ENCODE measurements at places on chromosomes 5 and 9.

- DNase-seq = no peak
Observed at GRCh38 chr9:100052375-100052774, 46.4 kb downstream of the ERP44 start.

GRCh38 chr5:17326600-17327037 is 109.2 kb downstream of the BASP1 start:
- no peak for DNase-seq

DNA sequence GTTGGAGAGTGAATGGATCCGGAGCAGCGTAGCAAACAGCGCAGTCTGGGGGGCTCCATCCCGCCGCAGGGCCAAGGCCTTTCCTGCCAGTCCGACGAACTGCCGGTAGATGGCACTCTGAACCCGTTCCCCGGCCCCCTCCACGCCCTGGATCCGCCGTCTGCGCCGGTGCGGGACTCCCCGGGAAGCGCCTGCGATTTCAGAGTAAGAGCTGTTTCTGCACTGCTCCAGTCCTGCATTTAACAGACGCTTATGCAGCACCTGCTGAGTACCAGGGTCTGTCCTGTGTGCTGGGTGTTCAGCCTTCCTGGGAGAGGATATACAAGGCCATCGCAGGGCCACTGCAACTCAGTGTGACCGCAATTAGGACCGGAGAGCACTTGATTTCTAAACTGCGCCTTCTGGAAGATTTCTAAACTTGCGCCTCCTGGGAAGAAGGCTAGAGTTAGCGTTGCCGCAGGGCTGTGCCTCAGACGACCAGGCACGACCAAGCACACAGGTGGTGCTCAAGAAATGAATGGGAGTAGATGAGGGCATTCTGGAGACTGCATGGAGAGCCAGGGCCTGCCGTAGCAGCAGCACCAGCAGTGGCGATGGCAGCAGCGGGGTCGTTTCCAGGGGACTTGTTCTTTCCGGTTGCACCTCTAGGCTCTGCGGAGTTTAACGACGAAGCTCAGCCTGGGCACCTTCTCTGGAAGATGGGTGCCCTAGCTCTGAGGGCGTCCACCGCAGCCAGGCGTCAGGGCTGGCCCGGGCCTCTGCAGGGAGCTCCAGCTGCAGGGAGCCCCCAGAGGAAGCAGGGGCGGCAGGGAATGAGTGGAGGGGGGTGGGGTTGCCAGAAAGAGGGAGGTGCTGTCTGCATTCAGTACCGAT is 14.3 kb upstream of the TIFAB start:
- peak; percentile 59 for DNase-seq

DNA sequence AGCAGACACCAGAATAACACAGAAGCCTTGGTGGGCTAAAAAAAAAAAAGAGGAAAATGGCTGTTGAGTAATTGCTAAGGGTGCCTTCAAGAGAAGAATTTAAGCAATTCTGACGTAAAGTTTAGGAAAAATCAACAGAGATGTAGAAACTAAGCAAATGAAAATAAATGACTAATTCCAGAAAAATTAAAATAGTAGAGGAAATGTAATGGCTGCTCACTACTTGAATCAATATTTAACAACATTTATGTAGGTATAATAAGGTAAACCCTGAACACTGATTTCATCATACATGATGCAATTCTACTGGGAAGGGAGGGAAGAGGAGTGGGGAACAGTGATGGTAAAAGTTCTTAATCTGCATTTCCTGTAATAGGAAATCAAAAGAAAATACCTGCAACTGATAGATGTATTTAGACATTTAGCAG is 41.4 kb downstream of the PUM3 start:
- DNase-seq = no peak

DNA sequence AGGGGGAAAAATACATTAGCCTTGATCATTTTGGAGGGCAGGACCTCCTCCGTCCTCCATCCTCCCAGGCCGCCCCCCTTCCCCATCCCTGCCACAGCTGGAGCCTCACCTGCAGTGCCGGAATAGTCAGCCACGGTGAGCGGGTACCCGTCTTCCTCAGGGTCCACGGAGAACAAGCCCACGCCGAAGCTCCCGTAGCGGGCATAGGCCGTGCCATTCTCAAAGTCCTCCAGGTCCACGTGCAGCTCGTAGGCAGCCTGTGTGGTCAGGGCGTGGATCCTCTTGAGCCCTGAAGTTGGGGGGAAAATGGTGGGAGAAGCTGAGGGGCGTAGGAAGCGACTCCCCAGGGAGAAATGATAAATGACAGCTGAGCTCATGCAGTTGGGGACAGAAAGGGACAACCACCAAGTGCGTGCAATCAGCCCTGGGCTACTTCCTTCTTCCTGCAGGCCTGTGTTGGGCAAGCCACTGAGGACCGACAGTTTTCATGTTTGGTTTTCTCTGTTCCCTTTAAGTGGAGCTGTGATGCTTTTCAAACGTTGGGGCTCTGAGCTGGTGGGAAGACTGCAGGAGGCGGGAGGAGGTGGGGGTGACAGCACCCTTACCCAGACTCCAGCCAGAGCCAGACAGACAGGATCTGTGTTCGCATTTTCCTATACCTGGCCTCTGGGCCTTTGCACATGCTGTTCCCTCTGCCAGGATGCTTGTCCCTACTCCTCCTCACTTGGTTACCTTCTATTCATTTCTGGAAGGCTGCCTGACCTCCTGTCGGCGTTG is 8.7 kb upstream of the QRFP start:
- no peak for DNase-seq

DNA sequence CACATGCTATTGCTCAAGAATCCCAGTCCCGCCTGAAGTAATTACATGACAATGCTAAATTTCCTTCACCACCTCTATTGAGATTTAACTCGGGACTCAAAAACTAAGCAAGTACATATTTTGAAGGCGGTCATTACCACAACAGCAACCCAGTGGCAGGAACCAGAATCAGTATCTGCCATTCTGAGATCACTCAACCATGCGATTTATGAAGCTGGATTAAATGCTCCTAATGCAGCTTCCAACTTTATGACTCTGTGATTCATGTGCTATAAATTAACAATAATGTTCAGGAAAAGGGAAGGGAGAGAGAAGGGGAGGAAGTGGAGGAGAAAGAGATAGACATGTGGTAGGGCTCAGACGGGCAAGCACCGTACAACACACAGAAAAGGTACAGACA is 194.7 kb downstream of the DNAH5 start:
- DNase-seq = no peak

GRCh38 chr9:92737216-92737606 is 27.4 kb downstream of the BICD2 start:
- no peak for DNase-seq

- DNase-seq = no peak
Observed at GRCh38 chr9:82419696-82420486, 431.3 kb downstream of the SPATA31D1 start.

DNA sequence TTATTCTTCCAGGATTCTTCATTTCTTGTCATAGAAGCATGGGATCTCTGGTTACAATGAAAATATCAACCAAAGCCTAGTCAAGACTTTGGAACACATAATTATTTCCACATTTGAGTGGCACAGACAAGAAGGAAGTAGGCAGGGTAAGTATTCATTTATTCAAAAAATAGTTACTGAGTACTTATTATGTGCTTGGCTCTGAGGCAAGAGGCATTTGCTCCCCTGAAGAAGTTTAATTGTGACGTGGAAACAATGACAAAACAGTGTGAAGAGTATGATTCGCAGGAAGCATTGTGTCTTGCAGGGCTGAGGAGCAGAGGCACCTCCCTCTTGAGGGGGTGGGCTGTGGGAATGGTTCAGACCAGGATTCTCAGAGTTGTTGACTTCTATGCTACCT is 45.0 kb upstream of the TNFSF15 start:
- DNase-seq = no peak

DNA sequence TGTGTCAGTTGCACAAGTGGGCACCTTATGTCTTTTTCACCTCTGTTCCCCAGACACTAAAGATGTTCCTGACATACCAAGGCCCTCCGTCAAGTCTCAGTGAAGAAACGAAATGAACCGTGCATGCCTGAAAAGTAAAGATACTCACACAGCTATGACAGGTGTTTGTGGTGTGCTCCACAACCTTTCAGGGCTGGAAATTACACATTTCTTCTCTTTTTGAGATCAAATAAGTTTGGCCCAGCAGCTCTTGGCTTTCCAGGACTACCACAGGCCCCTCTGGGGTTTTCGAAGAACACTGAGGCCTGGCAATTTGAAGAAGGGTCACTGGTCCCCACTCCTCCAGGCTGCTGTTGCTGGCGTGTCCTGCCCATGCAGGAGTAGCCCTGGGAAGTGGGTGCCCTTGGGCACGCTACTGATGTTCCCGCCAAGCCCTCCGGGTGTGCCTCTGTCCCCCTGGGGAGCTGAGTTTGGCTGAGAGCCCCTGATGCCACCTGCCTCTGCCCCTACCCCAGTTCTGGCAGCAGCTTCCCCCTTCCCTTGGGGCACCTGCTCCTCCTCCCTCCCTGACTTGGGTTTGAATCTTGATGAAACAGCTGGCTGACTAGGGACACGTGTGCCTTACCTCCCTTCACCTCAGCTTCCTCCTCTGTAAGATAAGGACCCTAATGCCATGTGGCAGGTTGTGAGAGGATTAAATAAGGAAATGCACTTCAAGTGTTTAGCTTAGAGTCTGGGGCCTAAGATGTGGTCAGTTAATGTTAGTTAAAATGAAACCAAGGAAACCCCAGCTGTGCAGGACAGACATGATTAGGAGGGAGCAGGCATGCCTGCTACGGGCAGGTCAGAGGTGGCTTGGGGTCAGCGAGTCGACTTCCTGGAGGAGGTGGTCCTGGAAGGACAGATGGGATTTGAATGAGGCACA is 49.1 kb upstream of the GADD45G start:
- no peak for DNase-seq

GRCh38 chr5:140631831-140632365 is 1.1 kb downstream of the CD14 start:
- DNase-seq = no peak

DNA sequence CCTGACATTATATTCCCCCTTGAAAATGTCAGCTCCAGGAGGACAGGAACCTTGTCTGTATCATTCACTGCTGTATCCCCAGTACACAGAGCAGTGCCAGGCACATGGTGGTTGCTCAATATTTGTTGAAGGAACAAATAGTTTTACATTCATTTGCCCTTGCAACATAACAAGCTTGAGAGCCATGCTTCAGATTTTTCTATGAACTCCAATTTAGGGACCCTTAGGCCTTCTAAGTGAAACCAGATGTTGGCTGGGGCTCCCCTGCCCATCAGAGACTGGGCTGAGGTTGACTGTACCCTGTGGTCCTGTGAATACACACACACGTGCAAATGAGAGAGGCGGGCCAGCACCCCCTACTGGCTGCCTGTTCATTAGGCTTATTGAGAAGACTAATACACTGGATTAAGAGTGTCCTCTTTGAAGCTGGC is 214.9 kb upstream of the WWC1 start:
- no peak for DNase-seq

- no peak for DNase-seq
Observed at GRCh38 chr5:41459557-41459956, 50.8 kb downstream of the PLCXD3 start.

- no peak for DNase-seq
Observed at GRCh38 chr5:32810804-32811203, 99.7 kb downstream of the NPR3 start.

GRCh38 chr9:95504053-95504963 is 12.5 kb downstream of the PTCH1 start:
- DNase-seq = no peak

- DNase-seq = no peak
Observed at GRCh38 chr5:91244380-91245073, 138.6 kb downstream of the ARRDC3 start.
